ENCODE measurements at places on chromosomes 6 and 20. TPM values are rescaled to one million over a fixed set of nuclear protein-coding genes. Genes with fewer than 3 reads are reported as not detected.

DNA sequence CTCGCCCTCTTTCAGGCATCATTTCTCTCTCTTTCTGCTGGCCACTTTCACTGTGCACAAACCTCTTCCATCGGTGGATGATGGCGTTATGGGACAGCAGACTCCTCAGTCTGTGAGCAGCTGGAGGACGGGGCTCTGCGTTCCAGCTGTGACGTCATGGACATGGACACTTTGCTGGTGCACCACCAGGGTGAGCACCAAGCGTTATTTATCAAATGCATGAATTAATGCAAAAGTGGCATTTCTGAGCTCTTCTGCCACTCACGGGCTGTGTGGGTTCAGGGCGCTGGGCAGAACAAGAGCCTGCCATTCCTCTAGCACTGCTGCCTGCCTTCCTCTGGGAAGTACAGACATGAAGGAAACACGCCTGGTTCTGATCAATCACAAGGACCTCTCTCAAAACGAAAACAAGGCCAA, 82.9 kb upstream of the MPC1 start:
- DNase-seq: no peak

DNA sequence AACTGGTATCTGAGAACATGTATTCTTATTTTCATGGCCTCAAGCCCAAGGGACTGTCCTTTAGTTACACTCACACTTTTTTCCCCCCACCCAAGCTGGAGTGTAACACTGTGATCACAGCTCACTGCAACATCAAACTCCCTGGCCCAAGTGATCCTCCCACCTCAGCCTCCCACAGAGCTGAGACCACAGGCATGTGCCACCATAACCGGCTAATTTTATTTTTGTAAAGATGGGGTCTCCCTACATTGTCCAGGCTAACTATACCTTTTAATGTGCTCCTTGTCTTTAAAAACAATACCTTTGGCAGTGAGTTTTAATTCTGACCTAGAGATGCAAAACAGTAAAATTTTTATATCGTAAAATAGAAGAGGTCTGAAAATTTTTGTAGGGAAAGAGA, 48.2 kb upstream of the FAM83C start:
- DNase-seq: no peak

Gene KCNK5
- 1.1 TPM for total RNA-seq

DNA sequence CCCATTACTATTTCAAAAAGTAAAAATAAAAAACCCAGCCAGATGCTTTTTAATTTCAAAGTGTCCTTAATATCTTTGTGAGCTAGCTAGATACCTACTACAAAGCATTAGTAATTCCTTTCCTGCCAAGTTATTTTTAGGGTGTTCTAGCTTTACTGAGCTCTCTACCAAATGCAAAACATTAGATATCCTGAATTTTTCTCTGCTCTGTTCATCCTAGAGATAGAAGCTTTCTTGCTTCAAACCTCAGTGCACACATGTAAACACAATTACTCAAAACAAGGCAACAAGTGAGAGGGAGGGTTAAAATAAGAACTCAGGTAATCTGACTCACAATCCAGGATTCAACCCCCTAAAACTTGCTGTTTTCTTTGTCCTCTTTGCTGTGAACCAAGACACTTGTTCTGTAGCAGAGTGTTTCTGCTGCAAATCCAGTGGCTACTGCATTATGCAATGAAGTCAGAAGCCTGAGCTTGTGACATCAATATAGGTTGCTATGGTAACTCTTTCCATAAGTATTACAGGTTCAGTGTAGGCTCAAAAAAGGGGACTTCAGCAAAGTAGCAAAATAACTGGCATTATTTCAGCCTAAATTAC, 72.6 kb upstream of the STXBP5 start:
- no peak for DNase-seq

GRCh38 chr6:168130697-168131371, 51.8 kb upstream of the FRMD1 start:
- peak; percentile 28 for DNase-seq

DNA sequence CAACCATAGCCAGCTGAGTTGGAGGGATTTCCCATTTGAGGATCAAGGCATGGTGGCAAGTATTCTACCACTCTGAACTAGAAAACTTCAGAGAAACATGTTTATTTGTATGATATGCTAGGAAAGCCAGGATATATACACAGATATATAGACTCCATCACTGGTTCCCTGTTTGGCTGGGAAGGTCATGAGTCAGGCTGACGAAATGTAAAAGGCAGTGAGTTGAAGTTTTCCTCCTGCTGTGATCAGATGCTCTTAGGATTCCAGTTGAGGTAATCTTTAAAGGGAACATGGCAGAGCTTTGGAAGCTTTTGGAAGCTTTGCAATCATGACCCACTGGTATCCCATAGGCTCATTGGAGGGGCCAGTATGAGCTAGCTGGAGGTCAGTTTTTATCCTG, 1369.1 kb downstream of the EPHA7 start:
- DNase-seq: no peak

All from right atrium auricular region (tissue), 2 donors.